ENCODE measurements at places on chromosomes 7 and 10.
A peak's percentile ranks its signal among the peaks of the same experiment; 100 is the strongest.

GRCh38 chr7:155260498-155260872, 37.2 kb upstream of the INSIG1 start:
- DNase-seq: no peak

GRCh38 chr7:42714356-42714755, 197.5 kb downstream of the C7orf25 start:
- DNase-seq: no peak

GRCh38 chr10:3830946-3831345, 45.9 kb upstream of the KLF6 start:
- DNase-seq: no peak

- peak; percentile 30 for DNase-seq
Measured at GRCh38 chr10:52541006-52541473, 227.0 kb downstream of the DKK1 start.

- DNase-seq: no peak
Measured at GRCh38 chr10:18423058-18423637, 228.2 kb downstream of the NSUN6 start.

DNA sequence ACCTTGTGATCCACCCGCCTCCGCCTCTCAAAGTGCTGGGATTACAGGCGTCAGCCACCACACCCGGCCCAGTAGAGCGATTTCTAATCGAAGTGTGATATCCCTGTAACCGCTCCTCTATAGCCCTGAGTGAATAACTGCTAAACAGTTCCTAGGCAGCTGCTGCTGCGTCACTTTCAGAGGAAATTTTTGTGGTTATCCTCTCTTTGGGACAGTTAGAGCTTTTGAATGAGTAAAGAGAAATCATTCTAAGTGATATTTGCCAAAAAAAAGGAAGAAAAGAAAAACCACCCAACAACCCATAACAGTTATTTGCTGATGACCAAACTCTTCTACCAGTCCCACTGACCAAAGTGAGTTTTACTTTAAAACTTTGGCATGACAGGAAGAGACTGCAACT, 59.9 kb downstream of the MKX start:
- peak; percentile 24 for DNase-seq

DNA sequence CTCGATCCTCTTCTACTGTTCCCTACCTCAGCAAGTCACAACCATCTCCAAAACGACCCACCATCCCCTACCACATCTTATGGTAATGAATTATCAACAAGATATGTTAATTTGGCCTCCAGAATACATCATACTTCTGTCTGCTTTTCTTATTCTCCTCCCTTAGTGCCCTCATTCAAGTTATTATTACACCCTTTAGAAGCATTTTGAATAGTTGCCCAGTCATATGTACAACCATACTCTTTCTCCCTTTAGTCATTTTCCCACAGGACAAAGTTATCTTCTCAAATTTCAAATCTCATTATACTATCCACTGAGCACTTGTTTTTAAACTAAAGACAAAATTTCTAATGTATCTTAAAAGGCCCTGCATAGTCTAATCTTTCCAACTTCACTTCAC, 71.0 kb downstream of the GNAT3 start:
- no peak for DNase-seq

- DNase-seq: no peak
Measured at GRCh38 chr10:62643606-62644587, 160.6 kb upstream of the ADO start.

DNA sequence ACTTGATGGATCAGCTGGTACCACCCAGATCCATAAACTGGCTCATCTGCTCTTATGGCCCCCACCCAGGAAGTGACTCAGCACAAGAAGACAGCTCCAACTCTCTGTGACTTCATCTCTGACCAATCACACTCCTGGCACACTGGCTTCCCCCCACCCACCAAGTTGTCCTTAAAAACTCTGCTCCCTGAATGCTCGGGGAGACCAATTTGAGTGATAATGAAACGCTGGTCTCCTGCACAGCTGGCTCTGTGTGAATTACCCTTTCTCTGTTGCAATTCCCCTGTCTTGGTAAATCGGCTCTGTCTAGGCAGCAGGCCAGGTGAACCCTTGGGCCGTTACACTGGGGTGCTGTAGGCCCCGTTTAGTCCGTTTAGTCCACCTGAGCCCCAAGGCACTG, 23.4 kb upstream of the BNIP3 start:
- no peak for DNase-seq

GRCh38 chr7:142438923-142439515, 181.2 kb upstream of the PRSS58 start:
- no peak for DNase-seq

DNA sequence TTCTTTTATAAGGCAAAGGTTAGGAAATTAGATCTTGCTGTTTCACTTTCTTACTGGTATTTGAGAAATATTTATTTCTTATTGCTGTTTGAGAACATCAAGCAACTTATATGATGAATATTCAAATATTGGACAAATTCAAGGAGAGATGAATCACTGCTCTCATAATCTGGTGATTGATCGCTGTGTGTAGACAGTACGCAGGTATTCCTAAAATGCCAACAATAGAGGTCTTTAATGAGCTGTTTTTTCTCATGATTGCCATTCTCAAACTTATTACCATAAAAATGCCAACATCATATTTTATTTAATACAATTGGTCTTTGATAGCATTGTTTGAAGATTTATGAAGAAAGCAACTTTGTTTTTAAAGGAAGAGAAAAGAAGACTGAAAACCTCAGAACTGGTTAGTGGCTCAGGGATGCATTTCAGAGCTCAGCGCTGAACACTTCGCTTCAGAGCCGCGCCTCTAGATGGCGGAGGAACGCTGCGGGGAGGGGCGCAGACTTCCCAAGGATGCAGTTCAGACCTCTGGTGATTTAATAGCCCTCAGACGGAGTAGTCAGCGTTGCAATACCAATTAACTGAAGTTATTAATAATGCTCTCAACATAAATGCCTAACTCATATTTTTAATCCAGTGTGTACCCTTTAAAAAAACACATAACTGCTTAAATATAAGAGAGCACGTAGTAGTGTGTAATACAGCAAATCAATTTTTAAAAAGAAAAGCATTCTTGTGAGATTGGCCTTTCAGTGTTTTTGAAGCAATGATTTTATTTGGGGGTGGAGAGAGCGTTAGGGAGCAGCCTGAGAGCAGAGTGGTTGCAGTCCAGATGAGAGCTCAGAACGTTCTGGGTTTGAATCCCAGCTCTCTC, 38.5 kb upstream of the STEAP4 start:
- DNase-seq: peak; percentile 61

DNA sequence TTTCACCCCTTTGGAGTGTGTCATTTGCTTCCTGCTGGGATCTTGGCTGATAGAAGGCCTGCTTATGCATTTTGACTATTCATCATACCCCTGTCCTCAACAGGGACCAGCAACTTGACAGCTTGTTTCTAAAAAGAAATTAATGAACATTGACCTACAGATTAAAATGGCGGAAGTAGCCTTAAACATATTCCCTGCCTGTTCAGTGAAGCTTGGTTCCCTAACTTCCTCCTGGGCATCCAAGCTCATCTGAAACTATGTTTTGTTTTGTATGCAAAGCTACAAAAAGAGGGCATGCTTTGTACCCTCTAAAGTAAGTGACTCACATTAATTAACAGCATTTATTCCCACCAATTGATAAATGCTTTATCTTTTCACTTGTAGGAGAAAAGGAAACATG, 26.8 kb upstream of the CDK14 start:
- no peak for DNase-seq

DNA sequence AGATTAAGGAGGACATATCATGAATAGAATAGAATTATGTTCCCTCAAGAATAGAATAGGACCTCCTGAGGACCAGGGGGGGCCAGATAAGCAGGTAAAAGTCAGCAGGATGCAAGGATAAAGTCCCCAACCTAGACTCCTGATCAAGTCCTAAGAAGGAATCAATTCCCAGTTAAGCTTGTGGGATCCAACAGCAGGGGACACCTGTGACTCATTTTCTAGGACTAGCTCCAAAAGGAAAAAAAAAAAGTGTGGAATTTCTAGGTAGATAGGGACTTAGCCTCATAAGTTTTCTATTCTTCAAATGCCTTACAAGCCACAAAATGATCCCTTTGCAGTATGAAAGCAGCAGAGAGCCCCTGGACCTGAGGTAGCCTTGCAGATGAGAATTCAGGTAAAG, 336.2 kb downstream of the WDR11 start:
- DNase-seq: no peak

- no peak for DNase-seq
Measured at GRCh38 chr7:75969704-75970498, 24.5 kb downstream of the TMEM120A start.

DNA sequence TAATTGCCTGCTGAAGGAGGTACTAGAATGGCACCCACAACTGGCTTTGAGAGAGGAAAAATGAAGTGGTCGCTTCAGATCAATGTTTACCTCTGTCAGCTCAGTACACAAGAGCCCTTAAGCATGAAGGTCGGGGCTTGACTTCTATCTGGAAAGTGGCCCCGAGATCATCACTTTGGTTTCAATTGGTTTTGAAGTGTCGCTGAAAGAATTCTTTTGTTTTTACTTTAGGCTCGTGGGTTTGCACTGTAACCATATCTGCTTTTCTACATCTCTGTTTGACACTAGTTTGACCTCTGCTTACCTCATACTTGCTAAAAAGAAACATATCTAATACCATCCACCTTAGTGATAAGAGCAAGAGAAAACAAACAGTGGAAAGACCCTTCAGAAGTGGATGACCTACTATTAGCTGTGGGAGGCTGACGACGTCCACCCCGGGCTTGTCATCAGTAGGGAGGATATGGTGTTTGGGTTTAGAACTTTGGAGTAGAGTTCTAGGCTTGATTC, 361.8 kb downstream of the GATA3 start:
- no peak for DNase-seq

DNA sequence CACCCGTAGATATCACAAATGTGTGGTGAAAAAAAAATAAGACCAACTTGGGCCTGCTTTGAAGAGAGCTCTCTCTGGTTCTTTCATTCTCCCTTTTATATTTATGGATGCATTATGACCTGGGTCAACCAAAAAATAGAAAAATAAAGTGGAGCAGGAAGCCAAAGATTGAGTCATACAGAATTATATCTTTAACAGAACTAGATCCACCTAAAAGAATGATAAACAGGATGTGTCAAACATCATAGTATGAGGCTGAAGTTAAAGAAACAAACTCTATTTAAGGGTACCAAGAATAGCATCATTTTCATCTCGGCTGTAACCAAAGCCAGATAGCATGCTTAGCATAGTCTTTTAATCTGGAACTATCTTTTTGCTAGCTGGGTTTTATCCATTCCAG, 28.8 kb upstream of the NMT2 start:
- no peak for DNase-seq

- DNase-seq: no peak
Measured at GRCh38 chr10:100894589-100895294, 18.0 kb upstream of the SLF2 start.

DNA sequence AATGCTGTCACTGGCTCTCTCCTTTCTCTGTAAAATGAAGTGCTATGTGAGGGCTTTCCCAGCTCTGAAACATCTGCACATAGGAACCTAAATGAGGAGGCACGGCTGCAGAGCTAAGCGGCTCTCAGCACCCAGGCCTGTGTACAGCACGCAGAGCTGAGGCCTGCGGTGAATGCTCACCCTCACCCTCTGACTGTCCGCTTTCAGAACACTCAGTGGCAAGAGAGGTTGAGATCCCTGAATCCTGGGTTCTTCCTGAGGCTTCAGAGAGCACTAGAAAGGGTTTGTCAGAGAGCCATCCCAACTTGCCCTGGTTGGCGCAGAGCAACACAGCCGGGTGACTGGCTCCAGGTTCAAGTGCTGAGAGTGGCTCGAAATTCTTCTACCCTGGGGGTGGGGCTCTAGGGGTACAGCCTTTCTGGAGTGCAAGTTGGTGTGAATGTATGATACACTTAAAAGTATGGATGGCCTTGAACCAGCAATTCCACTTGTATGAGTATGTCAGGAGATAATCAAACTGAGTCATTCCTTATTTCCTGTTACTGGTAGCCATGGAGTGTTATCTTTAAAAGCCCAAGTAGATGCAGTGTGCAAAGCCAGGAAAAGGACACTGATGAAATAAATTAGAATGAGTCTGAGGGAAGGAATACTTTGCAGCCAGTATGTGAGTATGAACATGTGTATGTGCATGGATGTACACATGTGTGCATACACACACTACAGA, 1.7 kb upstream of the CCDC201 start:
- peak; percentile 62 for DNase-seq

- DNase-seq: no peak
Measured at GRCh38 chr10:17685233-17685840, 41.4 kb downstream of the STAM start.

DNA sequence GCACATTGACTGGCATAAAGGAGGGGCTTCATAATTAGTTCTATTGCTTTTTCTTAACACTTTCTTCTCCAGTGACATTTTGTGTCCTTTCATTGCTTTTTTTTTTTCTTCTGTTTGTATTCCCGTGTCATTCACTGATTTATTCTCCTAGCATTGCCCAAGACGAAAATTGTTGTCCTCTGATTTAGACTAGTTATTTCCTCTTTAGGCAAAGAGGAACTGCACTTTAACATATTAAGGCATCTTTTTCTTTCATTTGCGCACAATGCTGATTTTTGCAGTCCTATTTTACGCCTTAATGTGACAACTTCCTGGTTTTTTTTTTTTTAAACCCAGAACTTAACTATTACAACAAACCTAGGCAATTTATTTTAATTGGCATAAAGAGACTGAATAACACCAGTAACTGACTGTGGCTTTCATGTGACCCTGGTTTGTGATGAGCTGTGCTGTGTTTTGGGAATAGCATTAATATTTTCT, 39.7 kb downstream of the ARID5B start:
- no peak for DNase-seq

GRCh38 chr10:132733926-132734325, 52.0 kb downstream of the NKX6-2 start:
- no peak for DNase-seq

DNA sequence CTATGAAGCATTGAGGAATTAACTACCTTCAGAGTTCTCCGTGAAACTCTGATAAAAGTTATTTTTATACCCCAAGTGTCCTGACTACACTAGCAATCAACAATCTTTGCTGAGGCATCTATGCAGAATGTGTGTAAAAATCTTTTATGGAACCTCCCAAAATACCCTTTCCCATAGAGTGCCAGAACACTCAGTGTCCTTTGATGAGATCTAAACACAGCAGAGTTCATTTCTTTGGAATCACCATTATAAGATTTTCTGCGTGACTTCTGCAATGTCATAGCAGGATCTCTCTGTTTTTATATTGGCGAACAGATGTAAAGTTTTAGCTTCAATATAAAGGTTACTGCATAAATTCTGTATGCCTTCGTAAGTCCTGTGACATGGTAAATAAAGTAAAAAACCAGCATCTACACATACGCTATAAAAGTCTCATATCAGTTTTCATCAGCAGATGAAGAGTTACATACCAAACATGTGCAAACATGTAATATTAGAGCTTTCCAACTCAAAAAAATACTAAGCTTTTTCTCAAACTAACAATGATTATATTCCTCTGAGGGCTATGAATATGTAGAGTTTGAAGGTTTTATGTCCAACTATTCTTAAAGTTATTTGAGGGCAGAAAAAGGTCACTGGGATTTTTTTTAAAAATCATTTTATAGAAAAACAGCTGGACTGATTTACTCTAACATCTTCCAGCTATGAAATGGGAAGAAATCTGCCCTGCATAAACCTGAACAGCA, 67.2 kb downstream of the SKIDA1 start:
- DNase-seq: no peak

Data from AG20443 (cell line).